ENCODE measurements at places on chromosomes 13 and 19.

- no peak for DNase-seq
Measured at GRCh38 chr13:65909501-65909900, 1320.6 kb downstream of the PCDH9 start.

GRCh38 chr19:30630289-30631032 lies 258.3 kb downstream of the ZNF536 start:
- no peak for DNase-seq

GRCh38 chr13:107324416-107325204 lies 756.7 kb upstream of the ARGLU1 start:
- no peak for DNase-seq

- no peak for DNase-seq
Measured at GRCh38 chr13:103288114-103288513, 221.9 kb upstream of the SLC10A2 start.

GRCh38 chr13:99991013-99991827 lies 9.6 kb downstream of the ZIC2 start:
- no peak for DNase-seq

DNA sequence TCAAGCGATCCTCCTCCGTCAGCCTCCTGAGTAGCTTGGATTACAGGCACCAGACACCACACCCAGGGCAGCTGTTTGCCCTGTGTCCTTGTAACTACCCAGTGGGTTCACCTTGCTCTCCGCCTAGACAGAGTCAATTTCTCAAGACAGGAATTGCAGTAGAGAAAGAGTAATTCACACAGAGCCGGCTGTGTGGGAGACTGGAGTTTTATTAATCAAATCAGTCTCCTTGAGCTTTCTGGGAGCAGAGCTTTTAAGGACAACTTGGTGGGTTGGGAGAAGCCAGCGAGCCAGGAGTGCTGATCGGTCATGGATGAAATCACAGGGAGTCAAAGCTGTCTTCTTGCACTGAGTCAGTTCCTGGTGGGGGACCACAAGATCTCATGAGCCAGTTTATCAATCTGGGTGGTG lies 20.6 kb upstream of the ADGRE1 start:
- no peak for DNase-seq

All from pons (tissue), 1 donor.